ENCODE measurements at places on chromosomes 4 and X. TPM values are rescaled to one million over a fixed set of nuclear protein-coding genes. Genes with fewer than 3 reads are reported as not detected.

- peak; percentile 40 for DNase-seq
Observed at GRCh38 chr4:189445613-189446012, 495.1 kb upstream of the FRG1 start.

DNA sequence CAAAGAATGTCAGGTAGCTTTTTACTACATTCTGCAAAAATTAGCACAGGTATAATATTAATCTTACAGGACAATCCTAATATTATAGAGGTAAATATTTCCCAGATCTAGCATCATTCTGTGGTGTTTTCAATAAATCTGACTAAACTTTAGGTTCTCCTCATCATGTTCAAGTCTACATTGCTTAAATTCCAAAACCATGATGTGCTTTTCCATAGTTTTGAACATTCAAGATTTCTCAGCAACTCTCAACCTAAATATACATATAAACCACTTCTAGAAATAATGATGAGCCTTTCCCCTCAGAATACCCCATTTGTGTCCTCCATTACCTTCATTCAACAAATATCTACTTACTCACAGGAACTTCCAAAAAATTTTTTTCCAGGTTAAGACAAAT, 23.1 kb downstream of the EIF4E start:
- DNase-seq, result no peak

- DNase-seq, result no peak
Observed at GRCh38 chr4:83510442-83510841, 25.5 kb upstream of the GPAT3 start.

DNA sequence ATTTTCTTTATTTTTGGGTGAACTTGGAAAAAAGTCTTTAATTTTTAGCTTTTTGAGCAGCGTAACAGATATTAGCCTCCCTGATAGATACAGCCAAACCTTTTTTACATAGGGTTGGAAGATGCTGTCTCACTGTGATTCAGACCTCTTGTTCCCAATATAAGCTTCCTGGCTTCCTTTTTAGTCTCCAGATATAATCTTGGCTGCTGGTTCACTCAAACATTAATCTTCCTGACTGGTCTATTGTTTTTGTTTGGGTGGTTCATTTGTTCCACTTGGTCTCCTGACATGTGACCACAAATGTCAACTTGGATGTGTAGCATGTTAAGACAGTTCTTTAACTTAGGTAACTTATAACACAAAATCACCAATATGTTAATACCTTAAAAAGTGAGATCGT, 23.0 kb downstream of the RPA4 start:
- DNase-seq, result no peak

- DNase-seq, result no peak
Observed at GRCh38 chr4:82839624-82840023, 41.0 kb upstream of the SCD5 start.

GRCh38 chrX:145881175-145881995, 63.8 kb downstream of the SLITRK2 start:
- no peak for DNase-seq

DNA sequence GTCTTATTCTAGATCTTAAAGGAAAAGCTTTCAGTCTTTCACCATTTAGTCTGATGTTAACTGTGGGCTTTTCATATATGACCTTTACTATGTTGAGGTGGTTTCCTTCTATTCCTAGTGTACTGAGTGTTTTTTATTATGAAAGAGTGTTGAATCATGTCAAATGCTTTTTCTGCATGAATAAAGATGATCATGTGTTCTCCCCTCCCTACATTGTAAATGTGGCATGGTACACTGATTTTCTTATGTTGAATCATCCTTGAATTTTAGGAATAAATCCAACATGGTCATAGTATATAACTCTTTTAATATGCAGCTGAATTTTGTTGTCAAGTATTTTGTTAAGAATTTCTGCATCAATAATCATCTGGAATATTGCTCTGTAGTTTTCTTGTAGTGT, 4.3 kb downstream of the CLGN start:
- no peak for DNase-seq

- no peak for DNase-seq
Observed at GRCh38 chr4:139736274-139736660, 70.6 kb downstream of the MGST2 start.

- DNase-seq, result no peak
Observed at GRCh38 chr4:129839687-129840086, 743.7 kb downstream of the C4orf33 start.

- DNase-seq, result no peak
Observed at GRCh38 chr4:13985837-13986236, 358.3 kb upstream of the BOD1L1 start.

DNA sequence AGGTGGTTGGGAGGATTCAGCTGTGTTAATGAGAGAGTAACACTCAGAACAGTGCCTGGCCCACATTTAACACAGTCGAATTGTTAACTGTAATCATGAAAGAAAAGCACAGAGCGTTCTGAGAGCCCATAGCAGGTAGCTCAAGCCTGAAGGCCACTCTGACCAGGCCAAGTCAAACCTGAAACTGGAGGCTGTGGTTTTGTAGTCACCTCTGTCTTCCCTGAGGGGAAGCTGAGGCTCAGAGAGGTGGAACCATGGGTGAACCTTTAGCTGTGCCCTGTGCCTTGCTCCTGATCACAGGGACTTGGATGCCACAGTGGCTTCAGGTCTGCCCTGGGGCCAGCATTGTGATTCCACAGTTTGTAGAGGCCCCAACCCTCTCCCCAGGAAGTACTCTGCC, 16.6 kb upstream of the UBA1 start:
- DNase-seq, result no peak

DNA sequence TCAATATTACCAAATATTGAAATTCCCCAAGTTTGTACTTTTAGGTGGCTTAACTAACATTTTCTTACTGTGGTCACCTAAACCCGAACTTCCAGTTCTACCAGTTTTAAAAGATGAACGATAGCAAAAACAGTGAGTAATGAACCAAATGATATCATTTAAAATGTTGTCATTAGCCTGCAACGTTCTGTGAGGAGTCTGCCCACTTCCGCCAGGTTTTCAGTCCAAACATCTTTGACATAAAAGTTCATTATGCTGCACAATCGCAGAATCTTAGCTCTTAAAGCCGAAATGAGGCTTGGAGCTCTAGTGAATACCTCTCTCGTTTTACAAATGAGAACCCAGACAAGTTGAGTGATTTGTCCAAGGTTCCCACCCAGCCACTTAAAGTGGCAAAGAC, 762 bp downstream of the PIGA start:
- no peak for DNase-seq

DNA sequence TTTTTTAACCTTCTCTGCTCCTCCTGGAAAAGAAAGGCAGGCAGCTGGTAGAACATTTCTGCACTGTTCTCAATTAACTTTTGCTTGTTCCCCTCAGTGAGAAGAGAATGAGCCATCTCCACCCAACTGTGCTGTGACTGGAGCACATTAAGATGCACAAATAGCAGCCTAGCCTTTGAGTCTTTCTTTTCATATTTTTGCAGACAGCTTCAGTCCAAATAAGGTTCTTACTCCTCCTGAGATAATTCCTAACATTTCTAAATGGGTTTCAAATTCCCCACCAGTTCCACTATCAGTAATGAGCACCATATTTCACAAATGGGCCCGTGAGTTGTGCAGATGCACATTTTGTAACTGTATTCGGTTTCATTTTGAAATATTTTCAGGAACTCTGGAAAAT, 118.6 kb downstream of the SPCS3 start:
- DNase-seq, result no peak

- DNase-seq, result no peak
Observed at GRCh38 chrX:26253526-26253925, 37.6 kb downstream of the MAGEB5 start.

DNA sequence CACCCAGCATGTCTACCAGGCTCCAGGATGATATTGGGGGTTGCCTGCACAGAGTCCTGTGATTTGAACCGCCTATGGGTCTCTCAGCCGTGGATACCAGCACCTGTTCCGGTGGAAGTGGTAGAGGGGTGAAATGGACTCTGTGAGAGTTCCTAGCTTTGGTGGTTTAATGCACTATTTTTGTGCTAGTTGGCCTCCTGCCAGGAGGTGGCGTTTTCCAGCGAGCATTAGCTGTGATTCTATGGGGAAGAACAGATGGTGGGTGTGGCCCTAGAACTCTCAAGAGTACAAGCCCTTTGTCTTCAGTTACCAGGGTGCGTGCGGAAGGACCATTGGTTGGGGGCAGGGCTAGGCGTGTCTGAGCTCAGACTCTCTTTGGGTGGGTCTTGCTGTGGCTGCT, 316.9 kb upstream of the AMOT start:
- no peak for DNase-seq

DNA sequence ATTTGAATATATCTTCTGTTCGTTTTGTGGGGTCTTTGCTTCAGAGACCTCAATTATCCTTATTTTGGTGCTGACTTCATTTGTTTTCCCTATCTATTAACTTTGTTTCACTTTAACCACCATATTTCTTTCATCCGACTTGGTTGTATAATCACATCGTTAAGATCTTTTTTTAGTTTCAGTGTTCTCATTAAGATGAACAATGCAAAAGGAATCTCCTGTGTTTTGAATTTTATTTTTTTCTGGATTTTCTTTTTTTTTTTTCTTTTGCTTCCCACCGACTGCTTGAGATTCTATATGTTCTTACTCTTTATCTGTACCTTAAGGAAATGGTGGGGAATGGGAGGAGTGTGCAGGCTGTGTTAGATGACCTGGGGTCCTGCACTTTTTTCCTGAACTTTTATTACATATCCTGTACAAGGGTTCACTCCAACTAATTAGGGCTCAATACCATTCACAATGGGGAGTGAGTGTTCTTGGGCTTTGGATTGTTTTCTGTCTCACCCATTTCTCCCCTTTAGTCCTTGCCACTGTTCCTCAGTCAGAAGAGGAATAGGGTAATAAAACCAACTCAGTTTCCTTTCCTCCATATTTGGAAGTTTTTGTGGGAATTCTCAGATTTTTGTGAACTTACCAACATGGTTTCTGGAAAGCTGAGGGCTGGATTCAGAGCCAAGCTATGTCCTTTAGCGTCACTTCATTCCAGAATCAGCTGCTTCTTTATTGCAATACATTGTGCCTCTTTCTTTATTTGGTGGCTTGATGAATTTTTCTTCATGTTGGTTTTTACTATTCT, 43.2 kb upstream of the BMPR1B start:
- DNase-seq, result no peak

DNA sequence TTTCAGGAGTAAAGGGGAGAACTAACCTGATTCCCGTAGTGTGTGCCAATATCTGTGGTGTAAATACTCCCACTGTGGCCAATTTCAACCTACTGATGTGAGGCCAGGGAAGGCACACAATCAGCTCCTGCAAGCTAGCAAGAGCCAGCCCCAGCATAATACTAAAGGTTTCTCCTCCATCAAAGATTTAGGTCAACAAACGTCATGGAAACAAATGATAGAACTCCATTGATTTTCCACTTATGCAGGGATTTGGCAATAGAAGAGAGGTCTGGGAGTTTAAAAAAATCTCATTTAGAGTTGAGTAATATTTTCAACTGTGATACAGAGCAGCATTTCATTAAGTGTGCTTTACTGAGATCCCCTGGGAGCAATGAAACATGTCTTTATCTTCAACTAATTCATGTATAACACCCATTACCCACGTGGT, 15.8 kb upstream of the VEGFD start:
- no peak for DNase-seq

DNA sequence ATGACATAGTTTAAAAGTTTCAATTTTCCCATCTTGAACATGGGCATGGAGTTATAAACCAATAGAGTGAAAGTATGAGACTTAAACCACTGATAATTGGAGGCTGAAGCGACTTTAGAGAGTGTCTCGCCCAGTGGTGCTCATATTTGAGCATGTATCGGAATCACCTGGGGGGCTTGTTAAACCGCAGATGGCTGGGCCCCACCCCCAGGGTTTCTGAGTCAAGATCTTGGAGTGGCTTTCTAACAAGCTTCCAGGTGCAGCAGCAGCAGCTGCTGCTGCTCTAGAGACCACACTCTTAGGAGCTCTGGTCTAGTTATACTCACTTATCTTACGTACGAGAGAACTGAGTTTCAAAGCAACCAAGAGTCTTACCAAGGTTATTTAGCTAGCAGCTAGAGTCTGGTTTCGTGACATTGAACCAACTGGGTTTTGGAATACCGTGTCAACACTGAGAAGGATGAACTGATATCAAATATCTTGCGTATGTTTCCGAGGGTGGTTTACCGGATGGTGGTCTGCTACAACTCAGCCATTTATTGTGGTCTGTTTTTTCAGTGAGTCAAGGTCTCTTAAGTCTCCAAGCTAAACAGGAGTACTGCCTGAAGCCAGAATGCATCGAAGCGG, 5.9 kb downstream of the PHEX start:
- no peak for DNase-seq

GRCh38 chr4:174036576-174036975, 246.9 kb downstream of the FBXO8 start:
- DNase-seq, result no peak

- DNase-seq, result no peak
Observed at GRCh38 chr4:96154676-96155075, 314.8 kb downstream of the PDHA2 start.

GRCh38 chr4:77127215-77127614, 29.8 kb upstream of the CCNG2 start:
- no peak for DNase-seq

DNA sequence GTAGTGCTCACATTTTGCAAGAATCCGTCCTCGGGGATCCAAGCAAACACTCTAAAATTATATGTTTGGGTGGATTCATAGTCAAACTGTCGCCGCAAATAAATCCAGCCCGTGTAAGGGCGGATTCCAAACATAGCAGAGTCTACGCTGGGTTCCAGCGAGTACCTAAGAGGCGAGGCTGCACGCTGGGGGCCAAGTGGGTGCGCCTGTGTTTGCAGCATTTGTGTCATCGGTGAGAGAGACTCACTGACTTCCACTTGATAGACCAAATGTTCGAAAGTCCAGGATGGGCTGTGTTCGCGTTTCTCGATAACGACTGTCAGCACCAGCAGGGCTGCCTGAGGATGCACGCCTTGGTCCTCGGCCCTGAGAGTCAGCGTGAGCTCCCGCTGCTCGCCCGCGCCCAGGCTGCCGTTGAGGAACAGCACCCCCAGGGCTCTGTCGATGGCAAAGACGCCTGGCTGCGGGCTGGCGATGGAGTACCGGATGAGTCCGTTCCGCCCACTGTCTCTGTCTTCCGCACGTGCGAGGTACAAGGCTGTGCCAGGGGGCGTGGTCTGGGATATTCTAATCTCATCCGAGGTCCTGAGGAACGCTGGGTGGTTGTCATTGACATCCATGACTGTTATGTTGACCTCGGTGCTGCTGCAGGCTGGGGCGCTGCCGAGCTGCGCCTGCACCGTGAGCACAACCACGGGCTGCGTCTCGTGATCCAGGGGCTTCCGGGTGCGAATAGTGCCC, 158.7 kb downstream of the DCHS2 start:
- peak; percentile 43 for DNase-seq

- DNase-seq, result peak; percentile 40
Observed at GRCh38 chr4:189090174-189090814, 850.4 kb upstream of the FRG1 start.

The CRMP1 gene
- polyA plus RNA-seq, result 7.8 TPM

The TBX22 gene
- not detected for polyA plus RNA-seq

The FAM47A gene
- polyA plus RNA-seq, result not detected

The SHROOM2 gene
- not detected for polyA plus RNA-seq

The CCDC160 gene
- not detected for polyA plus RNA-seq

The SASH3 gene
- polyA plus RNA-seq, result not detected

The GRIPAP1 gene
- 66.9 TPM for polyA plus RNA-seq

The ALAS2 gene
- not detected for polyA plus RNA-seq

The GLOD5 gene
- not detected for polyA plus RNA-seq

The BLOC1S4 gene
- polyA plus RNA-seq, result 21.9 TPM

The MAGEA11 gene
- 0.06 TPM for polyA plus RNA-seq

The KCNIP4 gene
- polyA plus RNA-seq, result 0.26 TPM

The HSFX2 gene
- 0.07 TPM for polyA plus RNA-seq

All from SK-N-SH (cell line).